ENCODE measurements at places on chromosomes 13 and 19. TPM values are rescaled to one million over a fixed set of nuclear protein-coding genes. Genes with fewer than 3 reads are reported as not detected.

GZMM gene
- not detected for total RNA-seq

SF3A2 gene
- 71.2 TPM for total RNA-seq

PCP2 gene
- total RNA-seq = not detected

KIR3DL1 gene
- not detected for total RNA-seq

DNA sequence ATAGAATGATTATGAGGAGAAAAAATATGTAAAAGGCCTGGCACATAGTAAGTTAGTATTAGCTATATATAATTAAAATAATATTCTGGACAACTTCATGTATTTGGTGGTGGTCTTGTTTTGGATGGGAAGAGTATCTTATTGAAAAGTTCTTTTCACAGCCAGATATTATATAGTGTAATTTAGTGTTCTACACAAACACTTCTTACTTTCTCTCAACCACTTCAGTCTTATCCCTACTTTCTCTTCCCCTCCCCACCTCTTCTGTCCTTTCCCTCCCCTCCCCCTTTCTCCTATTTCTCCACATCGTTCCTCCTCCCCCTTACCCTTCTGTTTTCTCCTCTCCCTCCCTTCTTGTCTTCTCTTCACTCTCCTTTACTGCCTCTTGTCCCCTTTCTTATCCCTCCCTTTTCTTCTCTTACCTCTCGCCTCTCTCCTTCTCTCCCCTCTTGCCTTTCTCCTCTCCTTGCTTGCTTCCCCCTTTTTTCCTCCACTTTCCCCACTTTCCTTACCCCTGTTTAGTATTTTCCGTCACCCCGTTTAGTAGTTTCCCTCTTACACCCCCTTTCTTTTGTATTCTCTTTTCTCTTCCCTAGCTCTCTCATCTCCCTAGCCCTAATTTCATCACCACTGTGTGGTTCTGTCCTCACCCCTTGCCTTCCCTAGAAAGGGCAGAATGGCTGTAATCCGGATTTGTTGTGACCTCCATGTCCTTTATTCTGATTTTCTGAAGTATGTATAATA is 107.2 kb upstream of the MLNR start:
- DNase-seq = no peak

- no peak for DNase-seq
Measured at GRCh38 chr19:1101337-1101698, 2.5 kb upstream of the GPX4 start.

GRCh38 chr13:113672002-113672651 is 5.1 kb downstream of the GRK1 start:
- DNase-seq = no peak

- DNase-seq = no peak
Measured at GRCh38 chr13:21040120-21040826, 21.1 kb downstream of the LATS2 start.

- DNase-seq = no peak
Measured at GRCh38 chr13:43528992-43529391, 257.8 kb downstream of the ENOX1 start.

DNA sequence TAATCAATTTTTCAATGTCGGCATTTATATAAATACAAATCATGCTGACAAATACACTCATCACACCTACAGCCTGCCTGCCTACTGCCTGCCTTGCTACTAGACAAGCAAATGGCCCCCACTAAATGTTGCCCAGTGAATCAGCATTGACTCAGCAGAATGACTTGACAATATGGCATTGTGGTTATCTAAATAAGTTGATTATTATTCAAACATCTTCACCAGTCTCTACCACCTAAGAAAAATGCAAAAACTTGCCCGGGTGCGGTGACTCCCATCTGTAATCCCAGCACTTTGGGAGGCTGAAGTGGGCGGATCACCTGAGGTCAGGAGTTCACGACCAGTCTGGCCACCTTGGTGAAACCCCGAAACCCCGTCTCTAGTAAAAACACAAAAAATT is 296.1 kb downstream of the PCDH9 start:
- DNase-seq = peak; percentile 84

GRCh38 chr13:83753912-83754624 is 128.2 kb downstream of the SLITRK1 start:
- no peak for DNase-seq

DNA sequence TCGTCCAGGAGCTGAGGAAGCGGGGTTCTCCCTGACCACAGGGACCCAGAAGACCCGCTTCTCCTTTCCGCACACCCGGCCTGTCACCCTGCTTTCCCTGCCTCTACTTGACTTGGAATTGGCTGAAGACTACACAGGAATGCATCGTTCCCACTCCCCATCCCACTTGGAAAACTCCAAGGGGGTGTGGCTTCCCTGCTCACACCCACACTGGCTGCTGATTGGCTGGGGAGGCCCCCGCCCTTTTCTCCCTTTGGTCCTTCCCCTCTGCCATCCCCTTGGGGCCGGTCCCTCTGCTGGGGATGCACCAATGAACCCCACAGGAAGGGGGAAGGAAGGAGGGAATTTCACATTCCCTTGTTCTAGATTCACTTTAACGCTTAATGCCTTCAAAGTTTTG is 18.9 kb downstream of the VASP start:
- peak; percentile 66 for DNase-seq

GRCh38 chr13:39766464-39767158 is 111.1 kb downstream of the COG6 start:
- DNase-seq = no peak

Data from HT1080 (cell line).